ENCODE measurements at places on chromosomes 11 and 22.
A peak's percentile ranks its signal among the peaks of the same experiment; 100 is the strongest.

DNA sequence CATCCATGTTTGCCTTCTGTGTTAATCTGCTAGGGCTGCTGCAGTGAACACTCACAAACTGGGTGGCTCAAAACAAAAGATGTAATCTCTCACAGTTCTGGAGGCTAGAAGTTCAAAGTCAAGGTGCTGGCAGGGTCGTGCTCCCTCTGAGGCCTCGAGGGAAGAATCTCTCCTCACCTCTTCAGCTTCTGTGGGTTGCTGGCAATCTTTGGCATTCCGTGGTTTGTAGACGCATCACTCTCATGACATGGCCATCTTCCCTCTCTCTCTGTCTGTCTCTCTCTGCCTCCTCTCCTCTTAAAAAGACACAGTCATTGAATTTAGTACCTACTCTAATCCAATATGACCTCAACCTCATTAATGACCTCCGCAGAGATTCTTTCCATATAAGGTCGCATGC lies 78.8 kb downstream of the TSPAN18 start:
- no peak for ATAC-seq

- peak; percentile 79 for ATAC-seq
These were observed 83.2 kb upstream of the CLDN5 start for GRCh38 chr22:19607192-19608002.

DNA sequence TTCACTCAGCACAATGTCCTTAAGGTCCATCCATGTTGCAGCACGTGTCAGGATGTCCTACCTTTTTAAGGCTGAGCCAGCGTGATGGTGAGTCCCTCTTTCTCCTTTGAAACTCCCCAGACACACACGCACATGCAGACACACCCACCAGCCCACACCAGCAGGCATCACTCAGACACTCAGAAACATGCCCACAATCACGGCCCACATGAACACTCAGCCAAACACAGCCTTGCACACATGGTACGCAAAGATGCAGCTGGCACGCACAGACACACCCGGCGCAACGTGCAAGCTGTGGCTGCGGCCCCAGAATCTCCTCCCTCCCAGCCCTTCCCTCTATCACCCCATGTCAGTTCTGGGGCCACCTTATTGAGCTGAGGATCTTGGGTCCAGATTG lies 8.0 kb downstream of the FADS3 start:
- no peak for ATAC-seq

GRCh38 chr22:46575911-46576555 lies 38.6 kb upstream of the CELSR1 start:
- no peak for ATAC-seq

DNA sequence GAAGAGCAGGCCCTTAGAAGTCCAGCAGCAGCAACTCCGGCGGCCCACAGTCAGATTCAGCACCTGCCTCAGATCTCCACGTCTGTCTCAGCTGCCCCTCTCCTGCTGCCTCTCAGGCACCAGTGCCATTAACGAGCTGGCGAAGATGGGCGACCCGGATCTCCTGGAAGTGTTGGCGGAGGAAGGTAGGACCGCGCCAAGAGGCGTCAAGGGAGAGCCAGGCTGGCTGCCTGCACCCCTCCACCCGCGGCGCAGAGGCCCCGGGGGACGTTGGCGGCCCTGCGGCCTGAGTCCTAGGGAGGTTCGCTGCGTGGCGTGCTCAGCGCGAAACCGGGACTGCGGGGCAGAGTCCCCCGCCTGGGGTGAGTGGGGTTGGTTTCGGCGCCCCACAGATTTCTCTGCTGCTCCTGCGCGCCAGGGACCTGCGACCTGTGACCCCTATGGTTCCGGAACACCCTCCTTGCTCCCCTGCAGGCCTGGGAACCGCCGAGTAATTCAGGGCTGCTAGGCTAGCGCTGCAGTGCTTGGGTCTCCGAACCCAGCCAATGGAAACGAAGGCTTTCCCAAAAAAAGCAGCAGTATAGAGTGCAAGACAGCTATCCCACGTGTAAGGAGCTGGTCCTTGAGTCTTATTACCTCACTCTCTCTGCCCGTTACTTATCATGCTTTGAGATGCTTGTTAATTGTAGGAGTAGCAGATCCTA lies 615 bp downstream of the ANO5 start:
- ATAC-seq, result peak; percentile 31

- no peak for ATAC-seq
These were observed 19.4 kb downstream of the MUC5B start for GRCh38 chr11:1242289-1242688.

- no peak for ATAC-seq
These were observed 5.3 kb downstream of the PHOX2A start for GRCh38 chr11:72238492-72239312.

DNA sequence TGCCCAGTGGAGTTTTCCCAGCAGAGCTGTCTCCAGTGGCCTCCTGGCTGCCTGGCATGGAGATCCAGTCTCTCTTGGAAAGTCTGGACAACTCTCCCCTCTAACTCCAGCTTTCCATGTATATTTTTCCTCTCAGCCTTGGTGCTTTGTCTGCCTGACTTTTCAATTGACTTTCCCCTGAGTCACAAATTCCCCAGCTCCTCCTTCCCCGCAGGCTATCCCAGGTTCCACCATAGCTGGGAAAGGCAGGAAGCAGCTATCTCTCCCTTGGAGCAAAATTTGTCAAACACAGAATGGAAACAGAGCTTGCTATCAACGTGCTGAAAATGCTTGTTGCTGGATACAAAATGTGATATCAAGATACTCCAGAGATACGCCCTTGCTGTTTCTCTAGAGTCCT lies 384.8 kb downstream of the TMEM135 start:
- ATAC-seq, result no peak

DNA sequence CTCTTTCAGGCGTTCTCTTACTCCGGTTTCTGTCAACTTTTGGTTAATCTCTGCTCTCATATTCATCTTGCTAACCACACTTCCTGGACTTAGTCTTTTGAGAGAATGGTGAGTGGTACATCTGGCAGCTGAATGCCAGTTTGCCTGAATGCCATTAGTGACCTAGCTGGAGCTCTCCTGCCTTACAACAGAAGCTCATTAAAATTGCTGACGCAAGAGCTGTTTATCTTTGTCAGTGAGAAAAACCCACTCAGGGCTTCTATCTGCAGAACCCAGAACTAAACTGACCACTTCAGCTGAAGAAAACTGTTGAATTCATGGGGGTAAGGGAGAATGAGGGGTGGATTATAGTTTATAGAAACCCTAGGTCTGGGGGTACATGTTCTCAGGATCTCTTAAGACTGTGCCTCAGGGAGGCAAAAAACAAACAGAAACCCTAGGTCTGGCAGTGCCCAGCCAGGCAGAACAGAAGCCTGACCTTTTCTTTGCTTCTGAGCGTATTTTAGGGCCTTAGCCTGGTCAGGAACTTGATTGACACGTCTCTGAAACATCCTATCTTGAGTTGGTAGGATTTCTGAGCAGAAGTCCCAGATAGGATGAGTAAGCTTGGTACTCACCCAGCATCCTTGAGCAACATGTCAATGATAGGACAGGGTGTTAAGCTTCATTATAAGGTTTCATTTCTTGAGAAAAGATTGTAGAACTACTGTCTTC lies 52.8 kb upstream of the YWHAH start:
- ATAC-seq, result peak; percentile 71

- peak; percentile 25 for ATAC-seq
These were observed 51.1 kb downstream of the LIF start for GRCh38 chr22:30195245-30196140.

GRCh38 chr11:4672470-4672869 lies 25.2 kb downstream of the OR51E2 start:
- ATAC-seq, result no peak

- no peak for ATAC-seq
These were observed 91.8 kb downstream of the SWAP70 start for GRCh38 chr11:9755561-9756185.

DNA sequence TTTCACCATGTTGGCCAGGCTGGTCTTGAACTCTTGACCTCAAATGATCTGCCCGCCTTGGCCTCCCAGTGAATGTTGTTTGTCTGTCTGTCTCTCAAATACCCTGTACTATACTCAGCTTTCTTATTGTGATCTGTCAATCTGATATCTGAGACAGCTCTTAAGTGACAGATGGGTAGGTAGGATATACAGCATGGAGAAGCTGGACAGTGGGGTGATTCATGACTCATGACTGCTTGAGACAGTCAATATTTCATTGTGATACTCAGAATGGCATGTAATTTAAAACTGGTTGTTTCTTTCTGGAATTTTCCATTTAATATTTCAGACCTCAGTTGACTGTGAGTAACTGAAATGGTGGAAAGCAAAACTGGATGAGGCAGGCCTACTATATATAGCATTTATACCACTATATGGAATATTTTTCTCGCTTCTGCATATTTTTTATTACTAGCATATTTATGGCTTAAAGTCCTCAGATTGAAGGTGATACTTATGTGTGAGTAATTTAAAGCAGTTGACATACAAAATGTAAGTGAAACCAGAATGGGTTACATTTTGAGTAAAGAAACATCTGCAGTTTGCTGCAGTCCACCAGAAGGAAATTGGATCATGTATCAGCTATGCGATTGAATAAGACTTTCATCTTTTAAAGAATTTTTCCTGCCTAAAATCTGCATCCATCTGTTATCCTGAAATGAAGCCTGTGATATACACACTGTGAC lies 22.3 kb downstream of the ARHGAP42 start:
- no peak for ATAC-seq

DNA sequence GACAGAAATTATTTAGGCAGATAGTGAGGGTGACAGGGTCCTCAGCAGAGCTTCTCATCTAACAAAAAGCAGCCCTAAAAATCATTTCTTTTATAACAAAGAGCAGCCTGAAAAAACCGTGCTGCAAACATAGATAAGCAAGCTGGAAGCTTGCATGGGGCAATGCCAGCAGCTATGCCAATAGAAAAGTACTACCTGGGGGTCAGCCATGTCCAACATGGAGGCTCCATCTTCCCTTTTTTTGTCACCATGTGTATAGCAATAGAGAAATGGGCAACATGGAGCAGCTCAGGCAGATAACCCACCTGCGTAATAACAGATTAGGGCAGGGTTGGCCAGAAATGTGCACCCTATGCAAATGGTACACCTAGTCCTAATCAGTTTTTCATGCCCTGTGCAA lies 57.4 kb upstream of the IGLL5 start:
- no peak for ATAC-seq

DNA sequence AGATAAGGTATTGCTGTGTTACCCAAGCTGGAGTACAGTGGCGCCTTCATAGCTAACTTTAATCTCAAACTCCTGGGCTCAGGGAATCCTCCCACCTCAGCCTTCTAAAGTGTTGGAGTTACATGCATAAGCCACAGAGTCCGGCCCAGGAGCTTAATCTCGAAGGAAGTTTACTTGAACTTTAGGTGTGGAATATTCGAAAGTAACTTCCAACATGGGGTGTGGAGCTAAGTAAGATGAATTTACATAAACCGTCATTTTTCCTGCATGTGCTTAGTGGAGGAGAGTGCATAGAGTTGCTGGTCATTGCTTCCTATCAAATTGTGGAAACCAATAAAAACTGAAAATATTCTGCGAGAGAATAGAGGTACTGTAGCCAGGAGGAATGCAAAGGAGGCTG lies 1.5 kb downstream of the ATG13 start:
- ATAC-seq, result no peak

DNA sequence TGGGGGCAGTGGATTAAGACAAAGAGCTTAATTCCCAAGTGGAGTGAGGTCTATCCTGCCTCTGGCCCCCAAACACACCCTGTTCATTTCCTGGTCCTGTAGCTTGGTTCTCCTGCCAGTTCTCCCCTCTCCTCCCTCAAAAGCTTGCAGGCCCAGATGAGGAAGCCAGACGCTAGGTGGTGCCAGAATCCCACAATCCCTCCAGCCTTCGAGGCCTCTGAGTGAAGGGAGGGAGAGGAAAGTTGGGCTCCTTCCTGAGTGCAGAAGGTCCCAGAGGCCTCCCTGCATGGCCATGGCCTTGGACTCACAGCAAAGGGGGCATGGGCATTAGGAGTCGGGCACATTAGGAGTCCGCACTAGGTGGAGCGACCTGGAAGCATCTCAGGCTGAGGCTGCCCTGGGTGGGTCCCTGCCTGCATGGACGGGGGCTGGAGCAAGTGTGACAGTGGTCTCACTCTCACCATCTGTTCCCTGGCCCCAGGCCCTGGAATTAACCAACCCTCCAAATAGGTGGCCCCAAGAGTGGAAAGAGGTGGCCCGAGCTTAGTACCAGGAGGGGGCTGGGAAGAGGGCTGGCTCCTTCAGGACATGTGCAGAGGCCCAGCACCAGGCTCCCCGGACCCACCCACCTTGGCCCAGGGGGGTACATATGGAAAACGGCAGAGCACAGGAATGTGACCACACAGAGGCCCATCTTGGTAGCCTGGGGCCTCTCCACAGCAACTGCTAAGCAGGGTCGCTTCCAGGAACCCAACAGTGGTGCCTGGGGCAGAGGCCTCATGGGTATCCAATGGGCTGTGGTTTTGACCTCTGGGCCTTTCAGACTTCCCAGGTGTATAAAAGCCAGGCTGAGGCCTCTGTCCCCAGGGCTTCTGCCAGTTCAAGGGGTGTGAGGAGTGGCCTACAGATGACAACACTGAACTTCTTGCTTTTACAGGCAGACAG lies 5.2 kb downstream of the FXYD2 start:
- no peak for ATAC-seq

GRCh38 chr11:21398195-21398594 lies 728.8 kb downstream of the NELL1 start:
- ATAC-seq, result no peak

- ATAC-seq, result no peak
These were observed 55.8 kb downstream of the IGF2 start for GRCh38 chr11:2083411-2083810.

DNA sequence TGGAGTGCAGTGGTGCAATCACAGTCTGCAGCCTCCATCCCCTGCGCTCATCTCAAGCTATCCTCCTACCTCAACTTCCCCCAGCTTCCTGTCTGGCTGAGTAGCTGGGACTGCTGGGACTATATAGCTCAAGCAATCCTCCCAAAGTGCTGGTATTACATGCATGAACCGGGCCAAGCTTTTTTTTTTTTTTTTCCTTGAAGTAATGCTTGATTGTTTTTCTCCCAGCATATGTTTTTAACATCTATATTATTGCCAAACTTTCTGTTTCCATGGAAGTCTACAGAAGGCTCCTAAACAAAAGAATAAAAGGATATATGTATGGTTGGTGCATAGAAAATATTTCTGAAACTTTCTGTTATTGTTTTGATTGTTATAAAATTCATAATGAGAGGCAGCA lies 853.6 kb downstream of the KCNA4 start:
- ATAC-seq, result no peak

- no peak for ATAC-seq
These were observed 25.8 kb upstream of the P2RY6 start for GRCh38 chr11:73246303-73246702.

Measured in gastroesophageal sphincter (tissue), 4 donors.